ENCODE measurements at places on chromosomes 3 and 15.

DNA sequence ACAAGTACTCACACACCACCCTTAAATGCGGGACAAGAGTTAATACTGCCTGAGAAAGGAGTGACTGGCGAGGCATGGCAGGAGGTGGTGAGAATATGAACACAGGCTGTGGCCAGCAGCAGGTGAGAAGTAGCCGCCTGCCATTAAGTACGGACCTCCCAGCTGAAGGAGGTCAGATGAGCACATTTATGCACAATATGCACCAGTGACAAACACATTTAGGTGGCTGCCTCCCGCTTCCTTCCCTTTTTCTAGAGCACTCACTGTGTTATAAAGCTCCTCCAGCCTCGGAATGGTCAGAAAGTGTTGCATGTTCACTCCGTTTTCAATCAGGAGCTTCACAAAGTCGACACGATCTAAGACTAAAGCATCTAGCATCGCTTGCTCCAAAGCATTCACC is 52.4 kb downstream of the TRPM1 start:
- DNase-seq: no peak

DNA sequence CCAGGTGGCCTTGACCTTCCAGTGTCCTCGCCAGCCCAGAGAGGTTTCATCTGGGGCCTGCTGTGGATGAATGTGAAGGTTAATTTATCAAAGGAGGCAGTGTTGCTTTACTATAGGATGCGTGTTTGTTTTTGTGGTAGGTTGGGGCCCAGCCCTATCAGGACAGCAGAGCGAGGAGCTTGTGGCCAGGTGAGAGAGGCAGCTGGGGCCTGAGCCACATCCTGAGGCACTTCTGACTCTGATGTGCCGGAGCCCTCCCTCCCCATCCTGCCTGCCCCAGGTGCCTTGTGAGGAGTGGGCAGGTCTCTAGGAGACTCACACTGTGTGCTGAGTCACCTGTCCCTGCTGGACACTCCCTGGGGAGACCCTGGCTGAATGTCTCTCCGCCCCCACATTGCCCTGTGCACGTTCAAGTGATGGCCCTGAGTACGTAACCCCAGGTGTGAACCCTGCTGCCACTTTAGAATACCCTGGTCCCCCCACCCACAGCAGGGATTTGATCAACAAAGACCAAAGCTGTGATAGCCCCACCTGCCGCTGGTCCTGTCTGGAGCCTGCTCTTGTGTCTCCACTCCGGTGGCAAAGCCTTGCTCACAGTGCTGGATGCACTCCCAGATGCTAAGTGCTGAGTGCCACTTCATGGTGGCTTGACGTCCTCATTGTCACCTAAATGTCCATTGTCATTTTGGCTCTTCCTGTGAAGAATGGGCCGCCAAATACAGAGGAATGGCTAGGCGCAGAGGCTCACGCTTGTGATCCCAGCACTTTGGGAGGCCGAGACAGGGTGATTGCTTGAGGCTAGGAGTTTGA is 16.0 kb downstream of the FBLN2 start:
- no peak for DNase-seq

DNA sequence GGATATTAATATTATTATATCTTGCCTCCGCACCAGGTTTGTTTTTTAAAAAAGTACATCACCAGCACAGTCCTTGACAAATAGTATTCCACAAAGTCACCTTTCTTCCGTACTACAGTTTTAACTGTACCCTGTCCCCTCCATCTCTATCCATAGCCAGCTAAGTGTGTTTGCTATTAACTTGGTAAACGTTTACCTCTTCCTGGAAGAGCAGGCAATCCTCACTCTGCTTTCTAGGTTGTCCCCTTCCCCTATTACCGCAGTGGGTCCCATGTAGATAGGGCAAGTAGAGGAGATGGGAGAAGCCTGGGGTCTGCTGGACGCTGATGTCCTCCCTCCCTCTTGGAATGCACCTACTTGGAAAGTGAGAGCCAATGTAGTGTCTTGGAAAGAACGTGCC is 83.9 kb upstream of the ETV5 start:
- DNase-seq: no peak

DNA sequence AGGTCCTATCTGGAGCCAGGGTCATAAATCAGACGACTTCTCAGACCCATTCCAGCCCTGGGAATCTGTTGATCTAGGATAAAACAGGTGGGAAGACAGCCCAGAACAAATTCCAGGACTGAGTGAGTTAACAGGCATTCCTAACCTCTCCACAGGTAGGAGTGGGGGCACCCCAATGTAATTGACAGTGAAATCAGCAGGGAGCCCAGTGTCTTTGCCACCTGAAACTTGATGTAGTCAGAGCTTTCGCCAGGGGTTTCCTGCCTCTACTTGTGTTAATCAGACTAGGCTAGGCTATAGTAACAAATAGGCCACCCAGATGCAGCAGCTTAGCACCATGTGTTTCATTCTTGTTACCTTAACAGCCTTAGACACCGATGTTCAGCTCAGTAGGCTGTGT is 2.7 kb upstream of the HEG1 start:
- no peak for DNase-seq

GRCh38 chr15:101541501-101542292 is 52.2 kb upstream of the PCSK6 start:
- no peak for DNase-seq

- no peak for DNase-seq
Observed at GRCh38 chr3:122931636-122932035, 95.9 kb downstream of the SEMA5B start.

- DNase-seq: no peak
Observed at GRCh38 chr3:173529062-173529711, 131.6 kb downstream of the NLGN1 start.

DNA sequence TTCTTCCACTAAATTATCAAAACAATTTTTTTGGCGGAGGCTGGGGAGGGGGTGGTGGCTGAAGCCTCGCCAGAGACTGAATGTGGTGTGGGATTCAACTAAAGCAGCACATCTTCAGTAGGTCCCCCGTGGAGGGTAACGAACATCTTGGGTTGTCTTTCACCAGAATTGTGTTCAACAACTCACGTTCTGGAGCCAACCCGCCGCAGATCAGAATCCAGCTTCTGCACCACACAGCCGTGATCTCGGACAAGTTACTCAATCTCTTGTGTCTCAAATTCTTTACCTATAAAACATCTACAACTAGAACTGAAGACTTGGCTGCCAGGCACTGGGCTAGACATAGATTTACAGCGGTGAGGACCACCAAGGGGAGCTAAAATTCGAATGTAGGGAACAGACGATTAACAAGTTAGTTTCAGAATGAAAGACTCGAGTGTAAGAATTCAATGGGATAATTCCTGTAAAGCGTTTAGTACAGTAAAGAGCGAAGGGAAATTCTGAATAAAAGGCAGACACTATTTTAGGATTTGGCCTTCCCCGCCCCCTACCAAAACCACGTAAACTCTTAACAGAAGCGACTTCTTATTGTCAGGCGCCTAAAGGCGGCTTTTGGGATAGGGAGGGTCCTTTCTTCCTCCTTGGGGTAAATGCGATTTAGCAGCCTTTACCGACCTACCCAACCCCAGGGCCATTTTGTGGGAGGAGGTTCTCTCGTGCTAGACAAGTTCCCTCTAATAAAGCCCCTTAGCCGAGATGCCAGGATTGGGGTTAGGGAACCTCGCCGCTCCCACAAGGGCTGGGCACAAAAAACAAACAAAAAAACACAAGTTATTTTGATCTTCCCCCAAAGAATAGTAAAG is 697 bp upstream of the RAB5A start:
- no peak for DNase-seq

- DNase-seq: no peak
Observed at GRCh38 chr15:63191895-63192618, 2.7 kb downstream of the RAB8B start.

DNA sequence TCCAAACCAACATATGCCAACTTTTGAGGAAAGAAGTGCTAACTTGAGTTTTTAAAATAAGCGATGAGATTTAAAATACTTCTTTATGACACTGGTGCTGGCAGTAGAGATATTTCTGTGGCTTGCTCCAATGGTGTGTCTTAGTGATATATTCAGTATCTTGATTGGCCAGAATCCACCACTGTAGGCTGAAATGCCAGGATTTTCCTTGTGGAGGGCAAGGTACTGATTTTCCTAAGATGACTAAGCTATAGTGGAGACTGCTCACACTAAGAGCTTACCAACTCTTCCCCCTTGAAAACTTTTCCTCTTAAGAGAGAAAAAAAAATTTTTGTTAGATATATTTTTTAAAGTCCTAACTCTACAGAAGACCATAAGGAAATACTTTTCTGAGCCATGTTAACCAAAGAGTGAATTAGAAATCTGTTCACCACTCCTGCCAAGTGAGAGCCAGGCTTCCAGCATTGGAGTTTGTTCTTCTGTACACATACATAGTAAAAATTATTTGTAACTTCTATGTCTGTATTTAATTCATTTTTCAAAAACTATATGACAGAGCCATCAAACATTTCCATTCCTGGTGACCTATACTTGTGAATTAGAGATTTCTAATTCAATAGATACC is 109.1 kb downstream of the PPP2R3A start:
- peak; percentile 51 for DNase-seq

DNA sequence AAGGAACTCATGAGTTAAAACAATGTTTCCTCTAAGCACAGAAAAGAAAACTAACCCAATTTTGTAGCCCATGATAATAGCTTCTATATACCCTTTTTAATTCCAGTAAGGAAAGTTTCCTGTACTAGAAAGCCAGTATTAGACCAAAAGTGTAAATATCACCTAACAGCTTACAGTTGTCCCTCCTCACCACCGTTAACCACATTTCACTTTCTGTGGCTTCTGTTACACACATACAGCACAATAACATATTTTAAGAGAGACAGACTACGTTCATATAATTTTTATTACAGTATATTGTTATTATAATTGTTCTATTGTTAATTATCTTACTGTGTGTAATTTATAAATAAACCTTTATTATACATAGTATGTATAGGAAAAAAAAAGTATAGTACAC is 74.1 kb downstream of the ZNF280D start:
- no peak for DNase-seq

GRCh38 chr3:140712301-140712700 is 34.4 kb downstream of the TRIM42 start:
- no peak for DNase-seq

DNA sequence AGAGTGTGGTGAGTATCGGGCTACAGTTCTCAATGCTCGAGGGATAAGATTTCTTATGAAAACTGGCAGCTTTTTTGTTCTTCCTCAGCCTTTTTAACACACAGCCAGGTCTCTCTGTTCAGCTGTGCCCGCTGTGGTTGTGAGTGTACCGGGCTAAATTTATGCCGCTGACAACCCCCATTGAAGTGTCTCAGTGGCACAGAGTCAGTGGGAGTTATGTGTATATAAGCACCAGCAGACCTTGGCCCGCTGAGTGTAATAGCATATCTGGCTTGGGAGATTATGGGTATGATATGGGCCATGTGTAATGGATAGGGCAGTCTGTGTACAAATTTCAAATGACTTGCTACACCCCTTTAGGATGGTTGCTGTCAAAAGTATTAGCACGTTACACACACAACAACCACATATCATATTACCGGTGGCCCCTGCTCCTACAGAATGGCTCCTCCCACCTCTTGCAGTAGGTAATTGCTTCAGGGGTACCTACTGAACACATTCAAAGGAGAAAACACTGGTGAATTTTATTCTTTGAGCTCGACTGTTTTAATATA is 26.9 kb upstream of the NR2F2 start:
- DNase-seq: no peak

DNA sequence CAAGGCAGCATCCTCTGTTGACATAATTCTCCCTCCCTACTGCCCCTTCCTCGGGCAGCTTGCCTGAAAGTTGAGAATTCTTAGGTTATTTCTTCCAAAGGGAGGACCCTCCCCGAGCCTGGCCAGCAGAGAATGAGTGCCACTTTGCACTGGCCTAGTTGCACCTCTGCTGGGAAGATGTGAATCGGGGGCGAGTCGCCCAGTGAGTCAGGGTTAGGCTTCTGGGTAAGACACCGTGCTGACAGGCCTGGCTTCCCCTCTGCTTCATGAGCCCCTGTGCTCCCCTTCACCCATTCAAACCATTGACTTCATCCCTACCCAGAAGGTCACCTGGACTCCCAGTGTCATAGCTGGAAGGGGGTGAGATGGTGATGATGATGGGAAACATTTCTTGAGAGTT is 82.3 kb downstream of the AAGAB start:
- no peak for DNase-seq

- DNase-seq: no peak
Observed at GRCh38 chr3:120506828-120507774, 56.3 kb upstream of the FSTL1 start.

GRCh38 chr3:193225302-193226125 is 15.5 kb upstream of the PLAAT1 start:
- DNase-seq: no peak

- no peak for DNase-seq
Observed at GRCh38 chr3:11651900-11652299, 8.2 kb upstream of the VGLL4 start.

- no peak for DNase-seq
Observed at GRCh38 chr15:75104804-75105557, 81.6 kb downstream of the PPCDC start.

DNA sequence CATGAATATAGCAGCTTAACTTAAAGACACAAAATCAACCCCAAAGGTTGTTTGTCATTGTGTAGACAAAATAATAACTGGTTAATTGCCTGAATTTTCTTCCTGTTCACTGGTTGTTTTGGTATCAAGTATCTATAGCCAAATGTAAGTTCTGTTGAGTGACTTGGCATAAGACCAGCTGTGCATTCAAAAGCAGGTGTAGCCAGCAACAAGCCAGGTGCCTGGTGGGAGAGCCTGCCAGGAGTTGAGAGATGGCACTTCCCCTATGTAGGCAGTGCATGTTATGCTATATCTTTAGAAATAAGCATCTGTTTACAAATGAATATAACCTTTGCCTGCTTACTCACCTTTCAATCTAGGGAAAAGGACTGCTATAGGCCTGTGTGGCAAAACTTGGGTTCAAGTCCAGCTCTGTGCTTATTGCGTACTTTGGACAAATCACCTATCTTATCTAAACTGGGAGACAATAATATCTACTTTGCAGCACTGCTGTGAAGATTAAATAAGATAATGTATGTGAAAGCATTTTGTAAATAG is 84.9 kb upstream of the TBL1XR1 start:
- DNase-seq: peak; percentile 7

DNA sequence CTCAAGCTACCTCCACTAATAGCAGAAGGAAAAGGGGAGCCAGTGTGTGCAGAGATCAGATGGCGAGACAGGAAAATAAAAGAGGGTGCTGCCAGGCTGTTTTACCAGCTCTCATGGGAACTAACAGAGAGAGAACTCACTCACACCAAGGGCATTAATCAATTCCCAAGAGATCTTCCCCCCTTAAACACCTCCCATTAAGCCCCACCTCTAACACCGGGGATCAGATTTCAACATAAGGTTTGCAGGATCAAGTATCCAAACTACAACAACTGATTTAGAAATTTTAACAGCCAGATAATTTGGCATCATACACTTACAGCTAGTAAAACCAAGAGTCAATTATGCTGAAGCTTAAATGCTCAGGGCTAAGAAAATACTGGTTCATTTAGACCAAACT is 18.9 kb downstream of the CD200 start:
- DNase-seq: no peak

Measured in spinal cord (tissue), 10 donors.